ENCODE measurements at places on chromosomes 5 and 9.

GRCh38 chr9:34179213-34180136 lies 632 bp downstream of the UBAP1 start:
- DNase-seq: peak; percentile 68

DNA sequence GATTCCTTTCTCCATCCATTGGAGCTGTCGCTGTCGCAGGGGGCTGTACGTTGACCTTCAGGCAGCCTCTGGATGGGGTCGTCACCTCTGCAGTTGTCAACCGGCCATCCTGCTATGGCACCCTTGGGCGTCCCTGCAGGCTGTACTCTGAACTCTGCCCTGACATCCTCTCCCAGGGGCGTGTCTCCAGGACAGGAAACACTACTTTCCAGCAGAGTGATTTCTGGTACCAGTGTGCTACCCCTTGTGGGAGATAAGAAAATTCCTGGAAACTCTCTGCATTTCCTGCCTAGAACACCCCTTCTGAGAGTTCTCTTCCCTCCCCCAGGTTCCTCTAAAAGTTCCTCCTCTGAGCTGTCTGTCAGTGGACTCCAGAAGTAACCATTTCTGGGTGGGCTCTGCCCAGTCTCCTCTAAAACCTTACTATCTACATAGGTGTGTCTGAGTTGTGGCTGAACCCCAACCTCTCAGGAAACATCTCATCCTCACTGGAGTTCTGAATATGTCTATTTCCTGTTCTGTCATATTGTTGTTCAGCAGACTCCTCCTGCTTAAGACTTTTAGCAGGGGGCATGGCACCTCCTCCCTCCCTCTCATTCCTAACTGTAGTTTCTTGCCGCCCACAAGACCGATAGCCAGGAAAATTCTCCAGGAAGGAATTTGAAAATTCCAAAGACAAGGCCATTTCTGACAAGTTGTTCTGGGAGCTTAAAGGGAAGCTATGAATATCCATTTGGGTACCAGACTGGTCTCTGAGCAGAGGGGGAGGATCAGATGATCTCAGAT lies 145.3 kb upstream of the RASEF start:
- DNase-seq: no peak

- no peak for DNase-seq
These were observed 59.0 kb downstream of the PTTG1 start for GRCh38 chr5:160480652-160481051.

GRCh38 chr5:159098603-159099436 lies 896 bp downstream of the EBF1 start:
- DNase-seq: peak; percentile 62

DNA sequence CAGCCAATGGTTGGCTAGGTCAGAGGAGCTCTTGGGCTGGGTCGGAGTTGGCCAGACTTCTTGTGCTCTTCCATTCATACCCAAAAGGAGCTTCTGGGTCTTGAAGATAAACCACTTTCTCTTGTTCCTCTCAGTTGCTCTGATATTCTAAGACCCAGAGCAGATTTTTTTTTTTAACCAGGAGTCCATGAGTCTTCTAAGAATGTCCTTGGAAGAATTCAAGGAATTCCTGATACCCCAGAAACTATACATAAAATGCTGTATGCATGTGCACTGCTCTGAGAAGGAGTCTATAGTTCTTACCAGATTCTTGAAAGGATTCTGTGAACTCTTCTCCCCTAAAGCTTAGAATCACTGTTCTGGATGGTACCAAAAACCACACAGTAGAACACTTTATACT lies 9.9 kb upstream of the PALM2AKAP2 start:
- DNase-seq: no peak

DNA sequence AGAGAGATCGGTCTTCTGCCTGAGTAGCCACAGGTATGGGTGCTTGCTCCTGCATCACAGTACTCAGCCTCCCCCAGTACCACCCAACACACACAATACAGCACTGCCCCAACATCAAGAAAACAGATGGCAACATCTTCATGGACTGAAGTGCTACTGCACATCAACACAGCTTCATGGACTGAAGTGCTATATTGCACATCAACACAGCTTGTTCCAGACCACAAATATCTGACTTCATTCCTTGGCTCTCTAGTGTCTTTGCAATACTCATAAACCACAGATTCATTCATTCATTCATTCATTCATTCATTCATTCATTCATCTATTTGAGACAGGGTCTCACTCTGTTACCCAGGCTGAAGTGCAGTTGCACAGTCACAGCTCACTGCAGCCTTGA lies 31.1 kb upstream of the PCA3 start:
- DNase-seq: no peak

All from urothelium cell line (cell line).